ENCODE measurements at places on chromosomes 2 and 18.
A peak's percentile ranks its signal among the peaks of the same experiment; 100 is the strongest.

DNA sequence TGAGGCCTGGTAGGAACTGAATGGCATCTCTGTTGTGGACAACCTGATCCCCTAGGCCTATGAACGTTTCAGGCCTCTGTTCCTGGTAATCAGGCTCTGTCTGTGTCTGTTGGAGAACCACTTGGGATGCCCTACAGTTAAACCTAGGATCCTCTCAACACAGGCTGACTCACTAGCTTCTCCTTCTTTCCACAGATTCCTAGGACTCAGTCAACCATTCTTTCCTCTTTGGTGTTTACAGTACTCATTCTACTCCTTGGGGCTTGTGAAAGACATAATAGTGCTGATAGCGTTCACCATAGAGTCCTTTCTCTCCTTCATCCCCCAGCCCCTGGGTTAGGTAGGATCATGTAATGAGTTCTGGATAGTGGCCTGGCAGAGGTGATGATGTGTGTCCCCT, 544.3 kb downstream of the METTL4 start:
- no peak for DNase-seq

- DNase-seq: no peak
These were observed 110.4 kb upstream of the SCN1A start for GRCh38 chr2:166238176-166238575.

DNA sequence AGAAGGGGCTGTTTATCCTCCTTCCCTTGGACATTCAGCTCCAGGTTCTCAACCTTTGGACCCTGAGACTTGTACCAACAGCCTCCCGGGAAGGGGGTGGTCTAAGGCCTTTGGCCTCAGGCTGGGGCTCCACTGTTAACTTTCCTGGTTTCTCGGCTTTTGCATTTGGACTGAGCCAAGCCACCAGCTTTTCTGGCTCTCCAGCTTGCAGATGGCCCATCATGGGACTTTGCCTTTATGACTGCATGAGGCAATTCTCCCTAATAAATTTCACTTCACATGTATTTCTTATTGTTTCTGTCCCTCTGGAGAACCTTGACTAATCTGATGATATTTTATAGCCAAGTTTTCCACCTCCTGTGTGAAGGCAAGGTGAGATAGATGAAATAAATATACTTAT, 180.8 kb downstream of the PPP1R1C start:
- no peak for DNase-seq

GRCh38 chr2:217356781-217357180, 496.9 kb upstream of the TNP1 start:
- DNase-seq: no peak

DNA sequence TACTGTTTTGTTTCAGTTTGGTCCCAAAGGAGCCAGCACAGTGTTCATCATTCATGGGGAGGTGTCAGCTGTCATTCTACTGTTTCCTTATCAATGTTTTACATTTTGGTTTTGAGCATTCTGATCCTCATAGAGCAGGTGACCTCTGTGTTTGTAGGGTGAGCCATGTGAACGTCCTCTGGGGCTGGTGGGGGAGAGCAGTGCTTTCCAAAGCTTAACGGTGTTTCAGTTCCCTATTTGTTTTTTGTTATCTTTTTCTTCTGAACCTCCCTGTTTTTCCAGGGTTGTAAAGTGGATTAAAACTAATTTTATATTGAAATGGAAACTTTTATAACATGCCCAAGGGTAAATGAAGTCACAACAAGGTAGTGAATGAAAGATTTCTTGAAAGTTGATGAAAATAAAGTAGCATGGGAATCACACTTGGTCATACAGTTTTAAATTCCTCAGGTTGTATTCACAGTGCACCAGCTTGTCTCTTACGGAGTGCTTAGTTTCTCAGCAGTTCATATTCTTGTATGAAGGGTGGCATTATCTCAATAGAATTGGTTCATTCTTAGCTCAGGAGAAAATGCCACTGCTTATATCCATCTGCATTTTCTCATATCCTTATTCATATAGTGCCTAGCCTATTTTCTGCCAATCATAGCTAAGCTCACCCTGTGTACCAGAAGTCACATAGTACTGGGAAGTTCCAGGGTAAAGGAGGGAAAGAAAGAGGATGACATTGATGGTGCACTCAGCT, 54.5 kb downstream of the MAP4K4 start:
- no peak for DNase-seq

DNA sequence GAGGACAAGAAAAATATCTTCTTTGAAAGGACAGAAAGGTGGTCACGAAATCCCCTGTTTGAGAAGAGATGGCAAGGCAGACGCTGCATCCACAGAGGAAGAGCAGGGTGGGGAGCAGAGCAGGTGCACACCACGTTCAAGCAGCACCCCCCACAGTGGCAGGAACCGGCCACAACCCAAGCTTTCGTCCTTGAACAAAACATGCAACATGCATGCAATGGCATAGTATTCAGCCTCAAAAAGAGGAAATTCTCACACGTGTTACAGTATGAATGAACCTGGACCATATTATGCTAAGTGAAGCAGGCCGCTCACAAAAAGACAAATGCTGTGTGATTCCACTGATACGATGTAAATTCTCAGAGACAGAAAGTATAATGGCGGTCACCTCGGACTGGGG, 51.4 kb downstream of the CMPK2 start:
- DNase-seq: no peak

- DNase-seq: no peak
These were observed 2.1 kb upstream of the PUM2 start for GRCh38 chr2:20352581-20353216.

DNA sequence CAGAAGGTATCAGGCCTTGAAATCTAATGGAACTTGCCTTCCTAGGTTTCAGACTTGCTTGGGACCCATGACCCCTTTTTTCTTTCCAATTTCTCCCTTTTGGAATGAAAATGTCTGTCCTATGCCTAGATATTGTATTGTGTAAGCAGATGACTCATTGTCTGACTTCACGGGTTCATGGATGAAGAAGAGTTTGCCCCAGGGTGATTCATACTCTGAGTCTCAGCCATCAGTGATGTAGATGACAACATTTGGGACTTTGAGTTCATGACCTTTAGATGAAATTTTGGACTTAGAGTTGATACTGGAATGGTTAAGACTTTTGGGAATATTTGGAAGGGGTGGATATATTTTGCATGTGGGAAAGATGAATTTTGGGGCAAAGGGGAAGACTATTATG, 11.2 kb upstream of the SCYGR5 start:
- DNase-seq: no peak

DNA sequence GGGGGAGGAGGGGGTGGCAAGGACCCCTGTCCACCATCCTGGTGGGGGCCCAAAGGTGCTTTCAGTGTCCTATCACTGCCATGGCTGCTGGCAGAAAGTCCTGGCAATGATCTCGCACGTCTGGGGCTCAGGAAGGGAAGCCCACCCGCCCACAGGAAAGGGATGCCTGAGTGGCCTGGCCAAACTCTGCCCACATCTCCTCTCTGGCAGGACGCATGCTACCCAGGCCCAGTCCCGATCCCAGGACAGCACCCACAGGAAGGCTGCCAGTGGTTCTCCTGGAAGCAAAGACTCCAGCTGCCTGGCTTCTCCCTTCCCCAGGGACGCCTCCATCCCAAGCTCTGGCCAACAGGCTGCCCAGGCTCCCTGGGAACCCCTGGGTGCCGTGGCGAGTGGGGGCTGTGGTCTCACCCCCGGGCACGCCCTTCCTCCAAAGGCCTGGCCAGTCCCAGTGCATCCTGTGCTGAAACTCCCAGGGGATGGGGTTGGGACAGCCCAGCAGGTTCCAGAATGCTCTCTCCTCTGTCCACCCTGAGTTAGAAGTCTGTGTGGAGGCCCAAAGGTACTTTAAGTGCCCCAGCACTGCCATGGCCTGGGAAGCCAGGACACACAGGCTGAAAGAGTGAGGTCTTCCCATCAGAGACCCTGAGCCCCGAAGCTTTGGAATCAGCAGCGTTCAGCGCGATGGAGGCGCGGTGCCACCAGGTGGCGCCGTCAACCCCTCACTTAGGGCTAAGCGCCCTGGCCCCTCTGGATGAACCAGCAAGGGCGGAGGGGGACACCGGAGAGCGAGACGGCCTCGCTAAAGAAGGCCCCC, 29.8 kb upstream of the TAF1B start:
- peak; percentile 48 for DNase-seq

DNA sequence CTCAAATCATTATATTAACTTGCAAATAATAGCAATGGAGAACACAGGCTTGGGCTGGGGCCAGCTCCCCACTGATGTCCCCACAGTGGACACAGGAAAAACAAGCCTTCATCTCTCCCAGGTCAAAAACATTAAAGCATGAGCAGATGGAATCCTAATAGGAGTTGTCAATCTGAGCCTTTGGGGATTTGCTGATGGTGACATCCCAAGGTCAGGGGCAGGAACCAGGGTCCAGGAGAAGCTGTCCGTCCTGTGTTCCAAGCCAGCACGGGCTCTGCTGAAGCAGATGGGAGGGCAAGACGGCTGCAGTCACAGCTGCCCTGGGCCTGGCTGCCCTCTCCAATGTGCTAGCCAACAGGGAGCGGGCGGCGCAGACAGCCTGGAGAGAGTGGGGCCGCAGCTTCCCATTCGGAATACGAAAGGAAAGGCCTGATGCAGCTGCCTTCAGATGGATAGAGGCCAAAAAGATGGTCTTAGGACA, 135.5 kb downstream of the NDUFA10 start:
- no peak for DNase-seq

- no peak for DNase-seq
These were observed 5.6 kb downstream of the ADRA2B start for GRCh38 chr2:96110621-96111256.

GRCh38 chr18:13565228-13565627, 161.1 kb downstream of the FAM210A start:
- DNase-seq: no peak

GRCh38 chr2:85549826-85550225, 10.9 kb downstream of the MAT2A start:
- no peak for DNase-seq

DNA sequence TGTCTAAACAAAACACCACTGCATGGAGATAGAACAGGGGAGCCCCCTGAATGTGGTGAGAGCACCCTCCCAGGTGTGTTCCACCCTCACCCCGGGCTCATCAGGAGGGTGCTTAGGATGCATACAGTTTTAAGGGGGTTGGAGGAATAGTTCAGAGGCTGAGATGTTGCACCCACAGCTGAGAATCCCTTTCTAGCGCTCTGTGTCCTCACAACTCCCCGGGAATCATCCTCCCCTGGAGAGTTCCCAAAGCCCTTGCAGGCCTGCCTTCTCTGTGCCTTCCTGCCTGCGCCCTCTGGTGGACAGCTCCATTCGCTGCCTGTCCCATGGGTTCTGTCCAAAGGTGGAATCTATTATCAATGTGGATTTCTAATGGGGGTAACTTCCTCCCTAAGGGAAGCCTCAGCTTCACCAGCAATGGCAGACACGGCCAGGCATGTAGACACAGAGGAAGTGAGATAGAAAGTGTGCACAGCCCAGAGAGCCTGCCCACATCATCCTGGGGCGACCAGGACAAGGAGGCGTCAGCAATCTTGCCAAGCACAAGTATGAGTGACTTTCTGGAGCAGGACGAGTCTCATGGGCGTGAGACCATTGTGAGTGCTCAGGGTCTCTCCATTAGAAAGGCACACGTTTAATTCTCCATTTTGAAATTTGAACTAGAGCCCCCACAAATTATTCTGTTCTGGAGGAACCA, 1.2 kb upstream of the UGT1A5 start:
- peak; percentile 29 for DNase-seq

GRCh38 chr18:74342416-74343043, 26.9 kb downstream of the C18orf63 start:
- no peak for DNase-seq

All from central memory CD8-positive, alpha-beta T cell (primary cell).